ENCODE measurements at places on chromosomes 7 and 10. TPM values are rescaled to one million over a fixed set of nuclear protein-coding genes. Genes with fewer than 3 reads are reported as not detected.

The DNAJC12 gene
- 12.0 TPM for total RNA-seq

The KIF20B gene
- 9.9 TPM for total RNA-seq

The SGCE gene
- 96.8 TPM for total RNA-seq

The C10orf67 gene
- not detected for total RNA-seq

The MOGAT3 gene
- total RNA-seq, result not detected

The CTAGE4 gene
- 1.3 TPM for total RNA-seq

The SPDYE9 gene
- total RNA-seq, result not detected

The FXYD4 gene
- not detected for total RNA-seq

The ST8SIA6 gene
- total RNA-seq, result not detected

The ADRB1 gene
- total RNA-seq, result 0.68 TPM

The ABCA13 gene
- 1.1 TPM for total RNA-seq

GRCh38 chr7:34392972-34393371 lies 265.0 kb upstream of the NPSR1 start:
- no peaks in the 10 kb centered on the region for H3K36me3 ChIP-seq
- H3K27ac ChIP-seq, result no peak overlapping the region
- no peak for DNase-seq
- H3K27me3 ChIP-seq, result no peaks in the 10 kb centered on the region
- H3K4me1 ChIP-seq, result no peaks in the 10 kb centered on the region

DNA sequence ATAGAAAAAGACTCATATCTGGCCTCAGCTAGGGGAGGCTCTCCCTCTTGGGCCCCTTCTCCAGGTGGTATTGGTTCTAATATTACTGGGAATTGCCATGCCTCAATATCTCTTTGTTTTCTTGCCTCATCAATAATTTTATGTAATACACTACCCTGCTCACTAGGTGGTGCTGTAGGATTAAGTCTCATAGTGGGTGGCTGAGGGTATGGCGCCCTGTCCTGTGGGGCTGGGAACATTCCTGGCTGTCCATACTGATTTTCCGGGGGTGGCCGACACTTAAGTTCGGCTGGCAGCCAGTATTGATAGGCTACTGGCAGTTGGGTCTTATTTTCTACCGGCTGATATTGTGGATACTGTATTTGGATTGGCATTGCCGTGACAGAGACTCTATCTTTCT lies 9.0 kb upstream of the TAS2R3 start:
- peaks cover 80% of the 10 kb centered on the region for H3K36me3 ChIP-seq
- no peak overlapping the region for H3K4me3 ChIP-seq
- no peak for DNase-seq
- H3K27me3 ChIP-seq, result no peaks in the 10 kb centered on the region

- peaks cover 7% of the 10 kb centered on the region for H3K27me3 ChIP-seq
- H3K27ac ChIP-seq, result peak within 1 kb of the TSS; percentile 96
- H3K4me1 ChIP-seq, result peaks cover 25% of the 10 kb centered on the region
- H3K36me3 ChIP-seq, result no peaks in the 10 kb centered on the region
- DNase-seq, result peak; percentile 96
Measured at GRCh38 chr7:122143751-122144711, at the start of gene AASS. Gene AASS, minus strand, starts transcription at chr7:122144249. Its CDS starts 10,523 bp downstream, at chr7:122133726.

DNA sequence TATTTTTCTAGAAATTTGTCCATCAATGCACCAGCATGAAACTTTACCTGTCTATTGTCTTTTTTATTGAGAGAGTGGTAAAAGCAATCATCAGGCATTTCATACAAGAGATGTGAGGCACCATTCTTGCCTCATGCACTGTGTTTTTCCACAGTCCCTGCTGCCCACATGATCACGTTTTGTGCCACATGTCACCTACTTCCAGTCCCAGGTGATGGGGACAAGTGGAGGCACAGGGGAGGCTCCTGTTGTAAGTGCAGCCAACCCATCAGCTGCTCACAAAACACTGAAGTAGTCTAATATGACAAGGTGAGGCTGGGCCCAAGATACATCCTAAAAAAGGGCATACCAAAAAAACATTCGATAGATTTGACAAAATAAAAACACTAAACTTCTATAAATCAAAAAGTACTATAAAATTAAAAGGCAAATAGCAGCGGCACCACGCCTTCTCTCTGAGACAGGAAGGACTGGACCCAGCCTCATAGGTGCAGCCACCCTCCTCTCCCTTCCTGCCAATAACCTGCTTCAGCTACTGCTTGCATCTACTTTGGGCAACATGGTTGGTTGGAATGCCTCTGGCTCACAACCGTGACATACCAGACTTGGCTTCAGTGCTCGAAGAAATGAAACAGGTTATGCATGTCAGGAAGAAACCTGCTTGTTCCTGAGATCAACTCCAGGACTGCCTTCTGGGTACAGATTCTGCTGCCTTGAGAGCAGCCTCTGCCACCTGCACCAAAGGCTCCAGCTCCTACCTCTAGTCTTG lies 2.3 kb downstream of the ZC3HAV1L start:
- no peak overlapping the region for H3K27ac ChIP-seq
- H3K27me3 ChIP-seq, result peaks cover 8% of the 10 kb centered on the region
- no peak overlapping the region for H3K4me3 ChIP-seq
- no peak for DNase-seq

DNA sequence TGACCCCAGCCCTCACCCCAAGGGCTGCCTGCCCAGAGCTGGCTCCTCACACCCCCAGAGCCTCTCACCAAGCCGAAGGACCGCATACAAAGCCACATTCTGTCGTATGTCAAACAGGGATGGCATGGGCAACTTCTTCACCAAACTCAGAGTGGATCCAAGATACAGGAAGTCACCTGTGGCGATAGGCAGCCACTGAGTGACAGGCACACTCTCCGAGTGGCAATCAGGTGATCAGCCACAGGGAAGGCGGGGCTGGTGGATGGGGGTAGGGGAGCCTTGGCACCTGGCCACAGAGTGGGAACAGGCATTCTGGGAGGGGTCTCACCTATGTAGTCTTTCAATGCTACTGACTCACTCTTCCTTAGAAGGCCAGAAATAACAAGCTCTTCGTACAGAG lies 7.1 kb upstream of the ASB10 start:
- H3K4me3 ChIP-seq, result no peak overlapping the region
- H3K4me1 ChIP-seq, result no peaks in the 10 kb centered on the region
- no peaks in the 10 kb centered on the region for H3K36me3 ChIP-seq
- DNase-seq, result no peak
- H3K27me3 ChIP-seq, result peaks cover 30% of the 10 kb centered on the region
- H3K27ac ChIP-seq, result no peak overlapping the region

DNA sequence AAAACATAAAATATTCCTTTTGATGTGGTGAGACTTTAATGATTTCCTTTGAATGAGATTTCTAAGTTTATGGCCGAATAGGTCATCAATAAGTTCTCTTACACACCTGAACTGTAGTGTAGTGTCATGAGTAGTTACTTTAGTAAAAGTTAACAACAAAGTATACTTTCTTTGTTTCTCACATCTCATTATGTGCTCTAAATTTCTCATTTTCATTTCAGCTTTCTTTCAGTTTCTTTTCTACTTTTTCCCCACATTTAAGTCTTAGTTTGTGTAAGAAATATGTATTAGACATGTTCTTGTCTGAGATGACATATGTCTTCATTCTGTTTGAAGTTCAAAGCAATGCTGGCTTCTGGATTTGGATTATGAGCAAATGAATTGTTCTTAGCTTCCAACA lies 348.1 kb downstream of the ANKRD7 start:
- no peak overlapping the region for H3K4me3 ChIP-seq
- H3K4me1 ChIP-seq, result no peaks in the 10 kb centered on the region
- H3K36me3 ChIP-seq, result no peaks in the 10 kb centered on the region
- no peak for DNase-seq
- no peak overlapping the region for H3K27ac ChIP-seq

DNA sequence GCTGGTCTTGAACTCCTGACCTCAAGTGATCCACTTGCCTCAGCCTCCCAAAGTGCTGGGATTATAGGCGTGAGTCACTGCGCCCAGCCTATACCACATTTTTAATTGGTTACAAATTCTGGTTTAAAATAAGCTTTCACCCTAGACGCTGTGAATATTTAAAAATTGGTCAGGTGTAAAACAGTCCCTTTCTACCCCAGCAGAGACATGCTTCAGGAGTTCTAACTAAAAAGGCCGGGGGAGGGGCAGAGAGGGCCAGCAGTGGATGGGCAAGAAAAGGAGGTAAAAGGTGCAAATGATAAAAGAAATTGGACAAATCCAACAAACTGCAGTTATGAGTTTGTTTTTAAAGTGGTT lies 70.0 kb downstream of the WAPL start:
- H3K36me3 ChIP-seq, result peaks cover 33% of the 10 kb centered on the region
- DNase-seq, result no peak
- no peak overlapping the region for H3K4me3 ChIP-seq
- no peak overlapping the region for H3K27ac ChIP-seq
- no peaks in the 10 kb centered on the region for H3K27me3 ChIP-seq

GRCh38 chr10:21527598-21528235 lies 2.2 kb upstream of the SKIDA1 start:
- no peak for DNase-seq
- no peaks in the 10 kb centered on the region for H3K27me3 ChIP-seq
- H3K27ac ChIP-seq, result peak overlapping the region; percentile 98
- peak overlapping the region; percentile 75 for H3K4me3 ChIP-seq

- H3K4me3 ChIP-seq, result no peak overlapping the region
- no peaks in the 10 kb centered on the region for H3K4me1 ChIP-seq
- DNase-seq, result no peak
- H3K27me3 ChIP-seq, result no peaks in the 10 kb centered on the region
- no peak overlapping the region for H3K27ac ChIP-seq
- no peaks in the 10 kb centered on the region for H3K36me3 ChIP-seq
Measured at GRCh38 chr10:83954193-83954799, 185.0 kb upstream of the GHITM start.

- peaks cover 64% of the 10 kb centered on the region for H3K4me1 ChIP-seq
- no peak for DNase-seq
- peak overlapping the region; percentile 99 for H3K4me3 ChIP-seq
- H3K27me3 ChIP-seq, result no peaks in the 10 kb centered on the region
- peak overlapping the region; percentile 99 for H3K27ac ChIP-seq
Measured at GRCh38 chr7:41700044-41700471, 2.8 kb downstream of the INHBA start.

- DNase-seq, result no peak
- no peaks in the 10 kb centered on the region for H3K27me3 ChIP-seq
- H3K27ac ChIP-seq, result no peak overlapping the region
- H3K4me3 ChIP-seq, result no peak overlapping the region
- peaks cover 4% of the 10 kb centered on the region for H3K36me3 ChIP-seq
Measured at GRCh38 chr7:3494947-3495346, 193.9 kb downstream of the SDK1 start.

DNA sequence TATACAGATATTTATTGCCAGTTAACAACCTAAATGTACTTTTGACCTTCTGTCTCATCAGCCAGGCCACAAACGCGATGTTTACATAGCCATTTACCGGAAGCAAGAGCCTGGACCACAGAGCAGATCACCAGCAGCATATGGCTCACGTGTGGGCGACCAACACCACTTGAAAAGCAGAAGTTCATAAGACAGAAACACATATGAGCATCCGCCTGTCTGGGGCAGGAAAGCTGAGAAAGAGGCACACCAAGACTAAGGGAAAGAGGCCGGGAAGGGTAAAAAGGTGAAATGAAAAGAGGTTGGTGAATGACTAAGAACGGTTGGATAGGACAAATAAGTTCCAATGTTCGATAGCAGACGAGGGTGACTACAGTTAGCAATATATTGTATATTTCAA lies 1.3 kb downstream of the ABCB1 start:
- no peak for DNase-seq
- no peaks in the 10 kb centered on the region for H3K36me3 ChIP-seq

DNA sequence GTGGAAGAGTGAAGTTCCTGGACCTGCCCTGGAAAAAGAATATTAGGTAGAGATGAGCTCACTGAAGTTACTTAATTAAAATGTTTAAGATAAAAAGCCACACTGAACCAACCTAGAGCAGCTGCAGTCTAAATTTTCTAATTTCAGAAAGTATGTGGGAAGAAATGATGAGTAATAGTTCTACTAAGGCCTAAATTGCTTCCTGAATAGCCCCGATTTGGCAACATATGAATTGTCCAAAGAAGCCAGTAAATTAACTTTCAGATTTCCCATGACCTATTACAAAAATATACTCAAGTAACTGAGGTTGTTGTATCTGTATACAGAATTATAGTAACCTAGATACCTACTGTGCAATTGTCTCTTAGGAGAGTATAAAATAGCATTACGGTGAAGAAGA lies 312.6 kb downstream of the IPMK start:
- no peak overlapping the region for H3K27ac ChIP-seq
- H3K4me3 ChIP-seq, result no peak overlapping the region
- H3K27me3 ChIP-seq, result peaks cover 2% of the 10 kb centered on the region
- peaks cover 2% of the 10 kb centered on the region for H3K36me3 ChIP-seq
- DNase-seq, result no peak

DNA sequence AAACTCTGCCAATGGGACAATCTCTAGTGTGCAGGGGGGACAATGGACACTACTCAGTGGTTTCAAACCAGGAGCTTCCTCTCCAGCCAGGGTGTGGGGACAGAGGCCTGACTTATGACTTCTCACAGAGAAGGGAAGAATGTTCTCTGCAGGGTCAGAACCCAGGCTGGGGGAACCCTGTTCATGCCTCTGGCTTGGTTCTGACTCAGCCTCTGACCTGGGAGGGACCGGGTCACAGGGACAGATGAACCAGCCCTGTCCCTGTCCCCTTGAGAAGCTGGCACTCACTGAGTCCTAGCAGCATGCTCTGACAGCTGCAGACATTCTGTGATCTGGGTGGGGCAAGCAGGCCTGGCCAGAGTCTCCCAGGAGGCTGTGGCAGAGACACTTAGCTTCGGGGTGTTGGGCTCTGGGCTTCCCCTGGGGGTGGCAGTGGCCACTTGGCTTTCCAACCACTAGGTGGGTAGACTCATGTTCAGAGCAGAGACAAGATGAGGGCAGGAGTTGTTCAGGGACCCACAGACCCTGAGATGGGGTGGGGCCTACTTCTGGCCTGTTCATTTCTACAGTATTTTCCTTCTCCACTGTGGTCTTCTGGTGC lies 13.6 kb downstream of the TSPAN15 start:
- no peaks in the 10 kb centered on the region for H3K27me3 ChIP-seq
- H3K36me3 ChIP-seq, result no peaks in the 10 kb centered on the region
- peaks cover 13% of the 10 kb centered on the region for H3K4me1 ChIP-seq
- no peak for DNase-seq

GRCh38 chr7:44960011-44960580 lies 18.7 kb downstream of the MYO1G start:
- H3K27ac ChIP-seq, result no peak overlapping the region
- H3K4me3 ChIP-seq, result no peak overlapping the region
- H3K27me3 ChIP-seq, result peaks cover 3% of the 10 kb centered on the region
- DNase-seq, result no peak
- no peaks in the 10 kb centered on the region for H3K36me3 ChIP-seq

DNA sequence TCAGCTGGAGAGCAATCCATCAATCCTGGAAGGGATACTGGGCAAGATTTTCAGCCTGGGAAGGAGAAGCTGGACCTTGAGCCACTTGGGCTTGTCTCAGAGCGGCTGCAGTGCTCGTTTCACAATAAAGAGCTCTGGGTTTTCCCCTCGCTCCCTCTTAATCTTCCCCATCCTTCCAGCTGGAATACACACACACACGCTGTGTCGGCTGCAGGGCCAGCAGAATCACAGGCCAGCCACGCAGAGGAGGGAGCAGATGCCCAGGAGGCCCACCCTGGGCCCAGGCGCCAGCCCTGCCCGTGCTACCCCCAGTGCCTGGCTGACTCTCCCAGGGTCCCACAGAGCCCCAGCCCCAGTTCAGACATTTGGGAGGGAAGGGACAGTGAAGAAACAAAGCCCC lies 255.1 kb downstream of the TNS3 start:
- no peak for DNase-seq
- peaks cover 56% of the 10 kb centered on the region for H3K4me1 ChIP-seq
- no peak overlapping the region for H3K4me3 ChIP-seq
- H3K27me3 ChIP-seq, result no peaks in the 10 kb centered on the region
- peak overlapping the region; percentile 97 for H3K27ac ChIP-seq
- H3K36me3 ChIP-seq, result peaks cover 6% of the 10 kb centered on the region

- DNase-seq, result no peak
- H3K36me3 ChIP-seq, result peaks cover 4% of the 10 kb centered on the region
- no peak overlapping the region for H3K27ac ChIP-seq
- no peak overlapping the region for H3K4me3 ChIP-seq
- H3K4me1 ChIP-seq, result no peaks in the 10 kb centered on the region
Measured at GRCh38 chr7:105916603-105917002, 40.2 kb upstream of the ATXN7L1 start.
